ENCODE measurements at places on chromosomes 16 and 17.

- DNase-seq: no peak
Observed at GRCh38 chr16:55469821-55470532, 9.0 kb upstream of the MMP2 start.

- DNase-seq: no peak
Observed at GRCh38 chr16:69858191-69859104, 92.7 kb upstream of the CLEC18A start.

- peak; percentile 10 for DNase-seq
Observed at GRCh38 chr16:24070851-24071250, 185.3 kb upstream of the CACNG3 start.

GRCh38 chr17:28901866-28902818 lies 737 bp downstream of the DHRS13 start:
- DNase-seq: peak; percentile 33

DNA sequence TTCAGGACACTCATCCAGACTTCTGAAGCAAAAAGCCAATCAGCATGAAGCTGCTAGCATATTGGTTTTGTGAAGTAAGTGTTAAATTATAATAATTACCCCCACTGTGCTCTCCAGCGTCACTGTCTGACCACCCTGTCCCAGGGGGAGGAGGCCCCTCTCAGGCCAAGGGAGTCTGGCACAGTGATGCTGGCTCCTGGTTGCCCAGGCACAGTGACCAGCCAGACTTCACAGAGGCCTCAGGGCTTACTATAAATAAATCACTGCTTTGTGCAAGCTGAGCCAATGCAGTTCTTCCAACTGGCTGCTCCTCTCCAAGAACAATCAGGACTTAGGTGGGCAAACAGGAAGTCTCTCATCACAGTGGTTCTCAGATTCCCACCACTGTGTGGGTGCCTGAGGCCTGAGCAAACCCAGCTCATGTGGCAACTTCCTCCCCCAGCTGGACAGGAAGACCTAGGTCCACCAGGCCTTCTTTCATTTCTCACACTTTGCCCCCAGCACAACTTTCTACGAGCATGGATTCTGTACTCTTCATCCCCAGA lies 1.7 kb upstream of the DBNDD1 start:
- DNase-seq: no peak

DNA sequence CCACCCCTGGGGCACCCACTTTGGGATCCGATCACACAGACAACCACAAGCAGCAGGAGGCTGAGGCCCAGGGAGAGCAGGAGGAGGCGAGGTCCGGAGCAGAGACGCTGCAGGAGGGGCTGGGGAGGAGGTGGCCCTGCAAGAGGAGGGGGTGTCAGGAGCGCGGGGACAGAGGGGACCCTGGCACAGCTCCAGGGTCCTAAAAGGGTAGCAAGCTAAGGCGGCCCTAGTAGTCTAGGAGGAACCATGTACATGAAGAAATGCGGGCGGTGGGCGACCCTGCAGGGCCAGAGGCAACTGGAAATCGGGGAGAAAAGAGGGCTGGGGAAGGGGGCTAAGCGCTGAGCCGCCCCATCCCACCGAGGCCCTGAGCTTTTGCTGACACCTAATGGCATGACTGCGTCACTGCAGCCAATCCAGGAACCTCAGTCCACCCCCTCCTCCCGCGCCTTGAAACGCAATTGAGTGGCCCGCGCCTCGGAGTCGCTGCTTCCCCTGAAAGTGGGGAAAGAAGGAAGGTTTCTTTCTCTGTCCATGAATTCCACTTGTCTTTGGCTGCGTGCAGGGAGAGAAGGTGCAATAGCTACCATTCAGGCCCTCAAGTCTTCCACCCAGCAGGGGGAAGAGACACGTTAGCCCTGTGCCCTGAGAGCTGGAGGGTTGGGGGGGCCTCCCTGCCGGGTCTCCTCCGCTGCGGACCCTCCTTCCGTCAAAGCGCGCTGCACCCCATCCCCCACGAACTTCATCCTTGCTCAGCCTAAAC lies 1.8 kb downstream of the ASGR1 start:
- DNase-seq: peak; percentile 46

- no peak for DNase-seq
Observed at GRCh38 chr17:737561-738113, 5.2 kb downstream of the TLCD3A start.

DNA sequence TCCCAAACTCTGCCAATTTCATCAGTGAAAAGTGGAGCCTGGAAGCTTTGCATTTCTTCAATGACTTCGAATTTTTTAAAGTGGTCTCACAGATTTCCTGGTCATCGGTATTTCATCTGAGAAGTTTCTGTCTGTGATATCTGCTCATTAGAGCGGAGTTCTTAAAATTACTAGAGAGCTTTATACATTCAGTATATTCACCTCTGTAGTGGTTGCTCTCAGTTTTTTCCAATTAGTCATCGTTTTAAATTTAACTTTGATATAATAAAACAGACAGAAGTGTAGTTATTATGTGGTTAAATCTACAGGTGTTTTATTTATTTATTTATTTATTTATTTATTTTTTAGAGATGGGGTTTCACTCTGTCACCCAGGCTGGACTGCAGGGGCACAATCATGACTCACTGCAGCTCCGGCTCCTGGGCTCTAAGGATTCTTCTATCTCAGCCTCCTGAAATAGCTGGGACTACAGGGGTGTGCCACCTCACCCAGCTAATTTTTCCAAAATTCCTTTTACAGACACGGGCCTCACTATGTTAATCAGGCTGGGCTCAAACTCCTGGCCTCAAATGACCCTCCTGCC lies 16.0 kb downstream of the ARHGAP17 start:
- DNase-seq: no peak

DNA sequence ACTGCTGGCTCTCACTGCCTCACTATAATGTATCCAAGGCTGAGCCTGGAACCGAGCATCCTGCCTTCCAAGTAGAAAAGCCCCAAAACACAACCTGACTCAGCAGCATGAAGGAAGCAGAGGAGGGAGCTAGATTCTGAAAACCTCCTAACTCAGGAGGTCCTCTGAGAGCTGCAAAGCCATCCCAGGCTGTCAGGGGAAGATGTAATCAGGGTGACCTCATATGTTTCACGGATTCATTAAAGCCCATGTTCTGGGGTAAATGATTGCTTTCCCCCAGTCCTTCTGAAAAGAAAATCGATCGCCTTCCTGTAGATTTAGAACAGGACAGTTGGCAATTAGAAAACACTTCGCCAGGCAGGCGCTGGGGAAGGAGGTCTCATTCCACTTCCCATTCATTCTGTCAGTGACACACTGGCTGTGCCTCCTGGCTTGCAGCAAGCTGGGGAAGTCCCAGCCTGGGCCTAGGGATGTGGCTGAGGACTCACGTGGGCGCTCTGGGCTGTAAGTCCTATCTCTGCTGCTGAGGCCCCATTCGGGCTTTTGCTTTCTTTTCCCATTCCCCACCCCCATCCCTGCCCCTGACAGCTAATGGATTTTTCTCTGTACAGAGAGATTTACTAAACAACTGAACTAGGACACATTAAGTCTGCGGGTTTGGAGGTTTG lies 75.7 kb upstream of the TMEM132E start:
- no peak for DNase-seq

DNA sequence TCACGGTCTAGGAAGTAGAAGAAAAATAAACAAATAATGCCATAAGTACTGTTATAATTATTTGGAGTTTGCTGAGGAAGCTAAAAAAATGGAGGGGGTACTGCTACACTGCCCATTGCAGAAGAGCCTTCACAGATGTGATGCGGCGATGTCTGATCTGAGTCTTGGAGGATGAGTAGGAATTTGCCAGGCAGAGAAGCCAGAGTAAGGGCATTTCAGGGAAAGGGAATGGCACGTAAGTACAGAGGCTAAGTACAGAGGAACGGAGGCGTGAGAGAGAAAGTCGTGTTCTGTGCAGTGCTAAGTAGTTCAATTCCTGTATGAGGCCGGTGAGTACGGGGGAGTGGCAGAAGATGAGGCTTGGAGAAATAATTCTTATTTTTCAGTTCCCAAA lies 741 bp upstream of the GRB2 start:
- DNase-seq: no peak

DNA sequence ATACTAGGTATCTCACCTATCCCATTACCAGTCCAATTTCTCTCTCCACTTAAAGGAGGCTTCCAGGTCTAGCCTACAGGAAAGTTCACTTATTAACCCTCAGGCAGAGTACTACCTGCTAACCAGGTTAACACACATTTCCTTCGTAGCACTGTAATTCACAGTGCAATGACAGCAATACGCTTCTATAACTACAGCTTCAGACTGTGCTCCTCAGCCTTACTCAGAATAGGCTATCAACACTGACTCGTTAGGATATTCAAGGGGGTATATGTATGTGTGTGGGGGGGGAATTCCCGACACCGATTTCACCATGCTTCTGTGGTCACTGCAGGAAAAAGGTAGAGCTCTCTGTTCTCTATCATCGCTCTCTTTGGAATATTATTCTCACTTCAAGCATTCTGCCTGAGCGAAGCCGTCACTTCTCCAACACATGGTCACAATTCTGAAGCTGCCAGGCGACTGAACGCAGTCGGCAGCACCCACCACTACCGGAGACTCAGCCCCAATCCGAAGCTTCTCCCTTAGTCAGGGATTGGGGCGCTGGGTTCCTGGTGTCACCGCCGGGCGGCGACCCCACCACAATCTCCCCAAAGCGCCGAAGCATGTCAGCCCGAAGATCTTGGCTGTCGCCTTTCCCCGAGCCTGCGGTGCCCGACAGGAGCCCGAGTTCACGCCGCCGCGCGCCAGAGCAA lies 618 bp downstream of the GGA3 start:
- DNase-seq: peak; percentile 71

DNA sequence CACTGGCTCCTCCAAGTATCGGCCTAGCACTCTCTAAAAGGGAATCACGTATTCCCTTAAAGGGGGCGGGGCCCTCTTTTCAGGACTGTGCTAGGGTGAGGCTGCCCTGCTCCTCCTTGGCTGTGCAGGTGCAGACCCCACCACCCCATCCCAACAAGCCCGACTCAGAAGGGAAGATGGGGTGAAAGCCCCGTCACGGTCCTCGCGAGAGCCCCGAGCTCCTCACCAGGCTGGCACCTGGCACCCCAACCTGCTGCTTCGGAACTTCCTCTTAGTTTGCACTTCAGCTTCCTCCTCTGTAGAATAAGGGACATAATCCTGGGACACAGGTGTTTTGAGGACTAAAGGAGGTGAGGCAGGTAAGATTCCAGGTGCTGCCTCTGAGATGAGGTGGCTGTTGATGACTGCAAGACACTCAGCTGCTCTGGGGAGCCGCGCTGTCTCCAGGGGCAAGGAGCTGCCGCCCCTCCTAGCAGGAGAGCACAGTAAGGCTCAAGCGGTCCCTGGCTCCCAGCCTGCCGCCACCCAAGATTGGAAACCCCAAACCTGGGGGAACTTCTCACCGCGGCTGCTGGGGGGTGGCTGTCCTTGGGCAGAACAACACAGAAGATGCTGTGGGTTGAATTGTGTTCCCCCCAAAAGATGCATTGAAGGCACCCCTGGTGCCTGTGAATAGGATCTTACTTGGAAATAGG lies 88.8 kb downstream of the MGAT5B start:
- no peak for DNase-seq

DNA sequence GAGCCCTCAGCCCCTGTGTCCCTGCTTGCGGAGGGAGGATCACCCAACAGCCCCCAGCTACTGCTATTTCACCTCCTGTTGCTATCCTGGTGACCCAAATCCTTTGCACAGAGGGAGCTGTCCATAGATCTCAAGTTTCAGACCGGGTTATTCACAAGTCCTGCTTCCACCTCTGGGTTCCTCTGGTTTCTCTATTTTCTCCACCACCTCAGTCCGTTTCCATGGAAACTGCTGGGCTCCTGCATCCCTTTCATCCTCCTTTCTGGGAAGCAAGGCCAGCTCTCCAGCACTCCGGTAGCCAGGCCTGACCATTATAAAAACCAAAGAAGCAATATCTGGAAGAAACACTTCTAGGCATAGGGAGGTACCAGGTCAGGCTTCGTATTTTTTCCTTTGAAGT lies 4.8 kb upstream of the CALB2 start:
- no peak for DNase-seq

- DNase-seq: no peak
Observed at GRCh38 chr17:70804161-70804560, 634.8 kb downstream of the KCNJ2 start.

- DNase-seq: no peak
Observed at GRCh38 chr16:13307255-13307654, 405.9 kb downstream of the SHISA9 start.

- no peak for DNase-seq
Observed at GRCh38 chr16:583815-584591, 5.9 kb upstream of the RAB40C start.

- no peak for DNase-seq
Observed at GRCh38 chr16:74290356-74290755, 6.3 kb upstream of the PSMD7 start.

GRCh38 chr16:69093974-69094373 lies 11.5 kb upstream of the HAS3 start:
- no peak for DNase-seq

GRCh38 chr16:23836404-23837311 lies 875 bp downstream of the PRKCB start:
- no peak for DNase-seq

DNA sequence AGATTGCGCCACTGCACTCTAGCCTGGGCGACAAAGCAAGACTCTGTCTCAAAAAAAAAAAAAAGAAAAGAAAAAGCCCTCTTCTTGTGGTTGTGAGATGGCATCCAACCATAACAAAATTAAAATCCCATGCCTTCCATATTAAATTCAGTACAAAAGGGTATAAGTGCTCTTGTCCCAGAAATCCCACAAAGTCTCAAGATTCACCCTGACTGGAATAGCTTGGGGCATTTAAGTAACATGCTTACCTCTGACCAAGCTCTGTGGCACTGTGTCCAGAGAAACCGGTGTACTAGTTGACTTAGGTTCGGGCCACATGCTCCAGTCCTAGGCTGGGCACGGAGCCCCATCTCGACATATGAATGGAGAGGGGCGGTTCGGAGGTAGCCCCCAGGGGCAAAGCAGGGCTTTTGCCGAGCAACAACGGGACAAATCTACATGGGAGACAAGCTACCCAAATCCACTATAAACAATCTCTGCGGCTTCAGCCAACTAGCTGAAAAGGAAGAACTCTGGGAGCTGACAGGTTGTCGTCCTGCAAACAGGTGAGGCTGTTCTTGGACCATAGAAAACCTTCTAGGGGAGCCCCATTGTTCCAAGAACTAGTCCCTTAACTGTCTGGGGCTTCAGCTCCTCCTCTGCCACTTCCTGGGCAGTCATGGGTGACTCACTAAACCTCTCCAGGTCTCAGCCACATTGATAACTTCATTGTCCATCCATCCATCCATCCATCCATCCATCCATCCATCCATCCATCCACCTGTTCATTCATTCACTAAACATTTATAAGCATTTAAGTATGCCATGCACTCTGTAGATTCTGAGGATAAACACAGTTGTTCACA lies 10.3 kb upstream of the IL4R start:
- DNase-seq: no peak

- no peak for DNase-seq
Observed at GRCh38 chr17:69388822-69389442, 25.6 kb upstream of the MAP2K6 start.

GRCh38 chr17:81365148-81365600 lies 30.1 kb upstream of the BAHCC1 start:
- no peak for DNase-seq

DNA sequence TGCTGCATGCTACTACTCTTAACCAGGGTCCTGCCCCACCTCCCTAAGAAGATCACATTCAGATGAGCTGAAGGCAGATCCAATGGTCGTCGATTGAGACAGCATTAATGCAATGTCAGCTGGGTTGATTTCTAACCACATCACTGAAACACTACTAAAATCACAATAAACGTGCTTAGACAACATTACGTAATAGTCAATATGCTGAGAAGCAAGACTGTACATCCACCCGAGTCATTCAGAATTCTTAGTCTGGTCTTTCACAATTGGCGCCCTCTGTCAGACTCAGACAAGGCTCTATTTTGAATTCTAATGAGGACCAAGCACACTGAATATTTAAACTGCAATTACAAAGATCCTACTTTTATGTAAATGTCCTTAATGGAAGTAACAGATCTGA lies 205.2 kb downstream of the STX8 start:
- DNase-seq: no peak

- DNase-seq: no peak
Observed at GRCh38 chr17:58189436-58190146, 2.9 kb upstream of the EPX start.

Data from activated CD4-positive, alpha-beta T cell treated with anti-CD3 and anti-CD28 coated beads, Interleukin-2, amount 50 U/mL, for 24 hours (primary cell).